Glomerular endothelial cell (primary cell): ENCODE measurements at places on chromosomes 16 and 17. TPM values are rescaled to one million over a fixed set of nuclear protein-coding genes. Genes with fewer than 3 reads are reported as not detected.

NT5C gene
- 41.5 and 62.0 TPM in 2 replicates for total RNA-seq

KRT9 gene
- total RNA-seq: not detected in 2 replicates

PTGES3L gene
- total RNA-seq: 2.4 and 3.2 TPM in 2 replicates

CD300A gene
- total RNA-seq: not detected in 2 replicates

IL17C gene
- total RNA-seq: not detected in 2 replicates

ARL5C gene
- not detected in 2 replicates for total RNA-seq

TBC1D3C gene
- not detected in 2 replicates for total RNA-seq

WNT9B gene
- not detected in 2 replicates for total RNA-seq

DNA sequence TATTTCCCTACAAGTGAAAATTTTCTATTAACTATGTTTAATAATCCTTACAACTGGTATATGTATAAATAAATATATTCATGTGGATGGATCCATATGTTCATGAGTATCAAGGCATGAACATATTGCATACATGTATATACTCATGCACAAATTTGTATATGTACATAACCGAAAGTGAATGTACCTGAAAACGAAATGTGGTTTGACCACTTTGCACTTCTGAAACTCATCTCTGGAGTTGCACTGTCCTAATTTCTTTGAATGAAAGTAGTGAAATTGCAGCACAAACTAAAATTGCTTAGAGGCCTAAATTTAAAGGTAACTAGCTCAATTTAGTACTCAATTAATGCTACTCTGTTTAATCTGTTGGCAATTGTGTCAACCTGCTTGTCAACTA lies 27.4 kb upstream of the GNAO1 start:
- no peak for DNase-seq

DNA sequence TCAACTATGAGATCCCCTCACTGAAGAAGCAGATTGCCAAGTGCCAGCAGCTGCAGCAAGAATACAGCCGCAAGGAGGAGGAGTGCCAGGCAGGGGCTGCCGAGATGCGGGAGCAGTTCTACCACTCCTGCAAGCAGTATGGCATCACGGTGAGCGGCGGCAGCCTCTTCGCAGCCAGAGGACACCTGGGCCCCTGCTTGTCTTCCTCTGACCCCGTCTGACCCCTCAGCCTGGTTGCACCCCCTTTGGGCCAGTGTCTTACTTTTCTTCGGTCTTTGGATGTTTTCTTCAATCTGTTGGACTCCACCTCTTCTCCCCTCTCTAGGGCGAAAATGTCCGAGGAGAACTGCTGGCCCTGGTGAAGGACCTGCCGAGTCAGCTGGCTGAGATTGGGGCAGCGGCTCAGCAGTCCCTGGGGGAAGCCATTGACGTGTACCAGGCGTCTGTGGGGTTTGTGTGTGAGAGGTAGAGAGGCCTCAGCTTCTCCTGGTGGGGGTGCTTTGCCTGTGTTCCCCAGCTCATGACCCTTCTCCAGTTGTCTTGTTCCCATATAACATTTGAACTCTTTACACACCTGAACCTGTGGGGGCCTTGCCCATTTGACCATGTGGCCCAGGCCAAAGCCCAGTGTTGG lies 4.4 kb downstream of the CDK5RAP3 start:
- DNase-seq: no peak

DNA sequence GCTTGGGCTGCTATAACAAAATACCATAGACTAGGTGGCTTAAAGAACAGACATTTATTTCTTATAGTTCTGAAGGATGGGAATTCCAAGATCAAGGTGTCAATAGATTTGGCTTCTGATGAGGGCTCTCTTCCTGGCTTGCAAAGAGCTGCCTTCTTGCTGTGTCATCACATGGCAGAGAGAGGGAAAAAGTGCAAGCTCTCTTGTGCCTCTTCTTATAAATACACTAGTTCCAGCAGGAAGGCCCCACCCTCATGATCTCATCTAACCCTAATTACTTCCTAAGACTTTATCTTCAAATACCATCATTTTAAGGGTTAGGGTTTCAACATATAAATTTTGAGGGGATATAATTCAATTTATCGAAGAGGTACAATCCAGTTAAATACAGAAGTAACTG lies 30.6 kb downstream of the ABCA9 start:
- DNase-seq: no peak

DNA sequence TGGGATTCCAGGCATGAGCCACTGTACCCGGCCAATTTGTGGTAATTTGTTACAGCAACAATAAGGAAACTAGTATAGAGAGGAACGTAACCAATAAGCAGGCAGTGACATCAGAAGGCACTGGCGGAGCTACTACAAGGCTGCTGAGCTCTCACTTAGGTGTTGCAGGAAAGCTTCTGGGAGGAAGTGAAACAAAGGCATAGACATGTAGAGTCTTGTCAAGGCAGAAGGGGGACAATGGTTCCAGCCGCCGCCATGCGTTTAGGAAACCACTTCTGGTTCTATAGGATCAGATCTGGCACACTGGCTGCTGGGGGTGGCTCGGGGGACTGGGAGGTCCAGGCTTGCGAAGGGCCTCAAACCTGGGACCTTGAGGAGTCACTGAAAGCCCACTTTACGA lies 9.4 kb upstream of the CPSF4L start:
- no peak for DNase-seq

- no peak for DNase-seq
Observed at GRCh38 chr16:48864055-48864454, 254.1 kb upstream of the N4BP1 start.

DNA sequence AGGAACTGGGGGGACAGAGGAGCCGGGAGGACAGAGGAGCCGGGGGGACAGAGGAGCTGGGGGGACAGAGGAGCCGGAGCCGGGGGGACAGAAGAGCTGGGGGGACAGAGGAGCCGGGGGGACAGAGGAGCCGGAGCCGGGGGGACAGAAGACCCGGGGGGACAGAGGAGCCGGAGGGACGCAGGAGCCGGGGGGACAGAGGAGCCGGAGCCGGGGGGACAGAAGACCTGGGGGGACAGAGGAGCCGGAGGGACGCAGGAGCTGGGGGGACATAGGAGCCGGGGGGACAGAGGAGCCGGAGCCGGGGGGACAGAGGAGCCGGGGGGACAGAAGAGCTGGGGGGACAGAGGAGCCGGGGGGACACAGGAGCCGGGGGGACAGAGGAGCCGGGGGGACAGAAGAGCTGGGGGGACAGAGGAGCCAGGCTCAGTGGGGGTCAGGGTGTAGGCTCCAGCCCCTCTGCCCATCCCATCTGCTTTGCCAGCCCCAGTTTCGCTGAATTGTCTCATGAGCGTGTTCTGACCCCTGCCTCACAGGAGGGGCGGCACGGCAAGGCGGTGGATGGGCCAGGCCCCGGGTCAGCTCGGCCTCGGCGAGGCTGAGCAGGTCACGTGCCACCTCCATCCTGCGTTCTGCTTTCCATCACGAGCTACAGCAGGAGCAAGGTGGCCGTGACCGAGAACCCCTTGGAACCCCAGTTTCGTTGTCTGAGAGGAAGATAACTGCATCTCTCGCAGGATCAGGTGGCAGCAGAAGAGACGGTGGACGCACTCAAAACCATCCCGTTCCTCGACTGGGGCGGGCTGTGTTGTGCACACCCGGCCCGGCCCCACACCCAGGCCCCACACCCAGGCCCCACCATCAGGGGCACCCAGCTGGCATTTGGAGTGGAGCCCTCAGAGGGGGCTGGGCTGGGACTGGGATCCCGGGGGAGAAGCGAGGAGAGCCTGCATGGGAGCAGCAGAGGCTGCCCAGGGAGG lies 26.1 kb upstream of the CBFA2T3 start:
- no peak for DNase-seq

DNA sequence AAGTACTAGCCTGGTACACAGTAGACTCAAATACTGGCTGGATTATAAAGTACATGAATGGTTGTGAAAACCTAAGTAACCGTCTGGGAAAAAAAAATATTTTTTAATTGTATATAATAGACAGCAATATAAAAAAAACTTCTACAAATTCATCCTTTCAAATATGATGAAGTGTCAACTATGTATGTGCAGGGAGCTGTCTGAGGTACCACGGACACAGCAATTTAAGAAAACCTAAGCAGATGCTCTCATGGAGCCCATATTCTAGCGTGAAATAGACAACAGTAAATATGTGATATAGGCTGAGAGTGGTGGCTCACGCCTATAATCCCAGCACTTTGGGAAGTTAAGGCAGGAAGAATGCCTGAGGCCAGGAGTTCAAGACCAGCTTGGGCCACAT lies 104.6 kb downstream of the TTC19 start:
- no peak for DNase-seq

DNA sequence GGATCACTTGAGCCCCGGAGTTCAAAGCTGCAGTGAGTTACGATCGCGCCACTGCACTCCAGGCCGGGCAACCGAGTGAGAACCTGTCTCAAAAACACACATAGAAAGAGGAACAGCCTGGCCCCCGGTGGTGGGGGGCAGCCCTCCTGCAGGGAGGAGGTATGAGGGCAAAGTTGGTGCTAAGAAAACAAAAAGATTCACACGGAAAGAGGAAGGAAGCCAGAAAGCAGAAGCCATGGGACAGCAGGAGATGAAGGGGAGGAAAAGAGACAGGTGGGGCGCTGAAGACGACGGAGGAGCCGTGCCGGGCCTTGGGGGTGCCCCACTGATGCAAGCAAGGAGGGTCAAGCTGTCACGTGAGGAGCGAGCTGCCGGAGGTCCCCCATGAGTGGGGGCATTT lies 8.2 kb upstream of the C16orf74 start:
- DNase-seq: no peak

GRCh38 chr16:72677662-72678447 lies 370.1 kb downstream of the ZFHX3 start:
- DNase-seq: no peak

GRCh38 chr17:17300624-17301568 lies 2.3 kb upstream of the NT5M start:
- no peak for DNase-seq

DNA sequence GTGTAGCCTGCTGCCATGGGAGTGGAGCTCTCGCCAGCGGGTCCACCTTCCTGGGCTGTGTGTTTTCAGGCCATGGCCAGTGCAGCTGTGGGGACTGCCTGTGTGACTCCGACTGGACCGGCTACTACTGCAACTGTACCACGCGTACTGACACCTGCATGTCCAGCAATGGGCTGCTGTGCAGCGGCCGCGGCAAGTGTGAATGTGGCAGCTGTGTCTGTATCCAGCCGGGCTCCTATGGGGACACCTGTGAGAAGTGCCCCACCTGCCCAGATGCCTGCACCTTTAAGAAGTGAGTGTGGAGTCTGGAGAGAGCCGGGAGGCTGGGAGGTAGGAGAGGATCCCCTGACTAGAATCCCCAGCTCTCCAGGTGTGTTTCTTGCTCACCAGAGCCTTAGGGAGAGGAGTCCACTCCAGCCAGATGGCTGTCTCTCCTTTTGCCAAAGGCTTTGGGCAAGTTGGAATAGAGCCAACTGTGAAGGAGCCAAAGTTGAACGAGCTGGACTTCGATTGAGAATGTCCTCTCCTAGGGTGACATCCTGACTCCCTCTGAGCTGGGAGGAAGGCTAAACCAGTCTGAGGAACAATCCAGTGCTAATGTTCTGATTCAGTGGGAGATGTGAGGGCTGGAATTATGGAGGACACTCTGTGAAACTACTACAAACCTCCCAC lies 24.4 kb upstream of the EFCAB13 start:
- no peak for DNase-seq

GRCh38 chr16:81136390-81137335 lies 40.5 kb upstream of the GCSH start:
- DNase-seq: no peak

- DNase-seq: no peak
Observed at GRCh38 chr17:8018436-8018835, 16.0 kb downstream of the GUCY2D start.

- no peak for DNase-seq
Observed at GRCh38 chr16:88102597-88102996, 151.4 kb downstream of the BANP start.

- DNase-seq: no peak
Observed at GRCh38 chr17:40346765-40347158, 17.8 kb downstream of the GJD3 start.

DNA sequence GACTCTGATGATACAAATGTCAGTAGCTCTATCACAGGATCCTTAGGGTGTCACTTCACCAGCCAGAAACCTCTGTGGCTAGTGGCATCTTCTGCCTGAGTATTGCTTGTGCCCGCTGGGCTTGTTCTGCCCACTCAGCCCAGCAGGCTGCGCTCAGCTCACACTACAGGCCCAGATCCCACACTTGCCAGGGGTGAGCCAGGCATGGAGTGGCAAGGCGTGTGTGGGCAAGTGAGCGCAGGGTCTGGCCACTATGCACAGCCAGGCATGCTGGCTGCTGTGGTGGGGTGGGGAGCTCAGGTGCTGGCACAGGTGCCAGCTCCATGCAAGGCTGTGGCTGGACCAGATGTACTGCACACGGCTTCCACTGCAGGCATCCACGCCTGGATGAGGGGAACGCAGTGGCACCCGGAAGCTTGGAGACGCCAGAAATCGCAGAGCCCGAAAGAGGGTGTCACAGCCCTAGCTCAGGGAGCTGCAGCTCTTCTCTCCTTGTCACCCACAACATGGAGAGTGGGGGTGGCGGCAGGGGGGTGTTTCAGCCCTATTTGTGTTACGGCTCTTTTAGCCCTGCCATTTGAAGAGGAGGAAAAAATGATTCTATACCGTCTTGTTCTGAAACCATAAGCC lies 10.2 kb downstream of the CFAP97D1 start:
- no peak for DNase-seq

DNA sequence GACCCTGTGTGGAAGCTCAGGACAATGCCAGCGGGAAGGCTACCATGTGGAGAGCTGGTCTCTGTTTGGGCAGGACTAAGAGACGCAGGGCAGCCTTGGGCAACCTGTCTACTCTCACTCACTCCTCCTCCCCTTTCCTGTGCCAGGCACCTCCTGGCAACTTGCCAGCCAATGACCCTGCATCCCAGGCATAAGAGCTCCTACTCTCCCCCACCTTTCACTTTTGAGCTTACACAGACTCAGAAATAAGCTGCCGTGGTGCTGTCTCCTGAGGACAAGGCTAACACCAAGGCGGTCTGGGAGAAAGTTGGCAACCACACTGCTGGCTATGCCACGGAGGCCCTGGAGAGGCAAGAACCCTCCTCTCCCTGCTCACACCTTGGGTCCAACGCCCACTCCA lies 2.6 kb downstream of the HBM start:
- no peak for DNase-seq

DNA sequence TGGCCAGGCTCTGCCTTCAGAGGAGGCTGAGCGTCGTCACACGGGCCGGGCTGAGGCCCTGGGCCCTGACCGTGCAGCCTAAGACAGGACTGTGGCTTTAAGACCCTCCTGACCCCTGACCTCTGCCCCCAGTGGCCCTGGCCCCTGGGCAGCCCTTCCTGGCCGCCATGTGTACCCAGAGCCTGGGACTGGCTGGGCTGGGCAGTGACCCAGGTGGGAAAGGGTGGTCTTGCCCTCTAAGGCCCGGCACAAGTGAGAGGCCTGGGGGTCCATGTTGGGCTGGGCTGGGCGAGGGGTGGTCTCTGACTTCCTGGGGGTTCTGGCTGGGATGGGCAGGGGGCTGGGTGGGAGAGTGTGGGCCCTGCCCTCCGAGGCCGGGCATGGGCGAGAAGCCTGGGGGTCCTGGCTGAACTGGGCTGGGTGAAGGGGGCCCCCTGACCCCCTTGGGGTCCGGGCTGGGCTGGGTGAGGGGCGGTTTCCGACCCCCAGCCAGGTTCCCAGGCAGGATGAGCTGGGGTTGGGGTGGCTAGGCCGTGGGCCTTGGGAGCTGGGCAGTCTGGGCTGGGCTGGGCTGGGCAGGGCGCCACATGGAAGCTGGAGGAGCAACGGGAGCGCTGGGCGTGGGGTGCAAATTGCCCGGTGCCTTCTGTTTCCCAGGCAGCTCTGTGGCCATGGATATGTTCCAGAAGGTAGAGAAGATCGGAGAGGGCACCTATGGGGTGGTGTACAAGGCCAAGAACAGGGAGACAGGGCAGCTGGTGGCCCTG lies at the start of gene CDK3:
CDK3 (plus strand) TSS at position 101 of the 767 bp plus-strand sequence; CDS start at position 672, 571 bp downstream.
- no peak for DNase-seq

- DNase-seq: no peak
Observed at GRCh38 chr16:87149051-87149450, 168.1 kb downstream of the C16orf95 start.

GRCh38 chr16:84913315-84913714 lies 93.5 kb downstream of the CRISPLD2 start:
- DNase-seq: no peak
